ENCODE measurements at places on chromosomes 7 and 10. TPM values are rescaled to one million over a fixed set of nuclear protein-coding genes. Genes with fewer than 3 reads are reported as not detected.

The TSPAN15 gene
- 0.52 TPM for total RNA-seq

The NUTM2E gene
- total RNA-seq: 0.12 TPM

The HMX3 gene
- total RNA-seq: not detected

The ASB4 gene
- total RNA-seq: not detected

The FANK1 gene
- total RNA-seq: 1.8 TPM

The GATA3 gene
- 13.1 TPM for total RNA-seq

The HOXA6 gene
- 2.0 TPM for total RNA-seq

The SLC26A4 gene
- 0.21 TPM for total RNA-seq

The ADRA2A gene
- total RNA-seq: not detected

GRCh38 chr10:35813219-35813618 is 171.1 kb upstream of the FZD8 start:
- no peak for DNase-seq

DNA sequence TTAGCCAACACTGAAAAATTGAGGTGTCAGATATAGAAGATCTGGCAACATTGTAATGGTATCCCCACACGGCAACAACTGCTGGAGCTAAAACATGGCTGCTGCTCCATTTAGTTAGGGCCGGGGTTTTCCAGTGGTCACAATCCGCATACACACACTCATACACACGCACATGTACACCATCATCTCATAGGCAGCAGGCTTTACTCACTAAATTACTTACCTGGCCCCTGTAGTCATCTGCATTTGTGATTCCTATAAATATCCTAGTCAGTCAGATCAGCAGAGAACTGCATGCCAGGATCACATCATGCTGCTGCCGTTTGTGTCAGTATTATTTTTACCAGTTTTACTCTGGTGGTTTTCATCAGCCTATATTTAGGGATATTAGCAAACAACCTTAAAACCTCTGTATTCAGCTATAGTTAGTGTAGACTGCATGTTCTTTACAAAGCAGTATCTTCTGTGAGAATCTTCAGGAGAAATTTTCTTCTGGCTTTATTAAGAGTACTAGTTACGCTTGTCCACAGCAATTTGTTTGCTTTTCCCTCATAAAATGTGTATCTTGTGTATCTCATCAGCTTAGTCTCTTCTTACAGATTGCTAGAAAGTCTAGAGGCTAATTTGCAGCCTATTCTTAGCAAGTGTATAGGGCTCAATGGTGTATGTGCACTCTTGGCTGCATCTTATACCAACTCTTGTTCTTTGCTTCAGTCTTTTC is 38.3 kb upstream of the PTPN12 start:
- DNase-seq: no peak

GRCh38 chr10:126137562-126138221 is 241.3 kb downstream of the FANK1 start:
- DNase-seq: no peak

GRCh38 chr10:98309366-98310355 is 41.7 kb upstream of the LOXL4 start:
- peak; percentile 69 for DNase-seq

DNA sequence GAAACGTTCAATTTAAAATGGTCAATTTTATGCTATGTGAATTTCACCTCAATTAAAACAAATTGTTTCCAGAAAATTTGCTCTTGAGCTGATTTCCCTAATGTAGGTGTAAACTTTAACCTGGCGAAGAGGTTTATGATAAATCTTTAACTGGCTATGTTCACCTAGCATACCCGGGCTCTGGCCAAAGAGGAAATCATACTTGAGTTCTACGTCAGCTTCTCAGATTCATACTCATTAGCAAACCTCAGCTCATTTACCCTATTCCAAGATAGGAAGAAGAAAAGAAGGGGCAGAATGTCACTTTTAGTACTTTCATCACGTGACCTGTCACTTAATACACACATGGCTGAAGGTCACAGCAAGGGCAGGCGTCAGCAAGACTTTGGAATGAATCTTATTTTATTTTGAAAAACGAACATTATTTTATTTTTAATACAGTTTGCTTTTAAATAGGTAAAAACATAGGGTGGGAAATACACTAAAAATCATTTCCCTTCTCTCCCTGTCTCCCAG is 97.0 kb downstream of the ABLIM1 start:
- DNase-seq: no peak

GRCh38 chr7:93327006-93327633 is 95.0 kb downstream of the VPS50 start:
- peak; percentile 61 for DNase-seq

DNA sequence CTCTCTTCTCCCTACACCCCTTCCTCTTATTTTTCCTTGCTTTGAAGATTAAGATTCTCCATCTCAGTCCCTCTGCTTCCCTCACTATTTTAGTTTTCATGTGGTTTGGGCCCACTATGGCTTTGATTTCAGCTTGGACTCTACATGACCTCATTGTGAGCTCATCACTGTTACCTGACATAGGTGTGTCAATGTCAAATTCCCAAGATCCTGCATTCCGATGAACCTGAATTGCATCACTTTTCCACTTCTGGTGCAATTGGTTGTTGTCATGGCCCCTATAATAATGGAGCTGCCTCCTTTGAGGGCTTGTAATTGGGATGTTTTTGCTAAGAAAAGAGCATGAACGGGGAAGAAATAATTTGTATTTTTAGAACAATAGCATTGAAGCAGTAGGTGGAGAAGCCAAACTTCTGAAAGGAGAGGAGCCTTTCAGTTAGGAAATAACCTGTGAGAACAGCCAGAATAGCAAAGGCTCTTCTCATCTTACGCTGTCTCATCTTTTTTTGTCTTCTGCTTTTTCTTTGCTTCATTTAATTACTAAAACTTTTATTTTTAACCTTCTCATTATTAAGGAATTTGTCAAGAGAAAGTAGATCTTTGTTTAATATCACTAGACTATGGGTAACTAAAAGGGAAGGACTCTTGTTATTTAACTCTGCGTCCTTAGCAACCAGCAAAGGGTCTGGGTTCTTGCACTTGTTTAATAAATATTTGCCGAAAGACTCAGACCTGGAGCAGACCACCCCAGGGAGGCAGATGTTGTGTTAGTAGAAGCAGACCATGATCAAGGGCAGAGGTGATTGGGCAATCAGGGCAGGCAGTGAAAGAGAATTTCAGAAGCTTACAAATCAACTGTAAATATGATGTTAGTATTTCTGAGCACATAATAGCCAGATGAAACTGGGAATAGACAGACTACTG is 95.4 kb downstream of the TES start:
- peak; percentile 16 for DNase-seq

- DNase-seq: peak; percentile 55
These were observed 213.5 kb upstream of the TMEM229A start for GRCh38 chr7:124246262-124246863.
